ENCODE measurements at places on chromosomes 3 and 15.

DNA sequence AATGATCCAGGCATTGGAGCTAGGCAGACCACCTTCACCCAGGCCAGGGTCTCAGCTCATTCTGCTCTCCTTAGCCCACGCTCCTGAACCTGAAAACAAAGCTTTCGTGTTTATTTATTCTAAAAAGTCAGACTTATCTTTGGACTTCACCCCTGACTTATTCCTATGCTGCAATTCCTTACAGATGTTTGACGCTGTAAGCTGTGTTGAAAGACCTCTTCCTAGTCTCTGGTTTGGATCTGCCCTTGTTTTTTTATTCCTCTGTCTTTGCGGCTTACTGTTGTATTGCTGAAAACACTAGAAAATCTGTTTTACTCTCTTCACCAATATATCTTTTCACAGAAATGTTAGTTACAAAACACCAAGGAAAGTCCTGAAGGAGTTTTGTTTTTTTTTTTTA lies 40.5 kb upstream of the LDHAL6B start:
- no peak for DNase-seq

GRCh38 chr15:51382787-51383186 lies 41.3 kb downstream of the GLDN start:
- DNase-seq, result no peak

- DNase-seq, result no peak
Observed at GRCh38 chr3:21526461-21526860, 224.5 kb downstream of the ZNF385D start.

- peak; percentile 39 for DNase-seq
Observed at GRCh38 chr3:191328962-191329653, at the start of gene CCDC50. Gene CCDC50, plus strand, starts transcription at chr3:191329394. Its CDS starts 281 bp downstream, at chr3:191329675.

- DNase-seq, result no peak
Observed at GRCh38 chr15:76799760-76800159, 105.4 kb downstream of the SCAPER start.

- DNase-seq, result no peak
Observed at GRCh38 chr3:131020122-131020693, 6.4 kb downstream of the ASTE1 start.

GRCh38 chr3:16249336-16249735 lies 15.4 kb downstream of the DPH3 start:
- DNase-seq, result no peak

DNA sequence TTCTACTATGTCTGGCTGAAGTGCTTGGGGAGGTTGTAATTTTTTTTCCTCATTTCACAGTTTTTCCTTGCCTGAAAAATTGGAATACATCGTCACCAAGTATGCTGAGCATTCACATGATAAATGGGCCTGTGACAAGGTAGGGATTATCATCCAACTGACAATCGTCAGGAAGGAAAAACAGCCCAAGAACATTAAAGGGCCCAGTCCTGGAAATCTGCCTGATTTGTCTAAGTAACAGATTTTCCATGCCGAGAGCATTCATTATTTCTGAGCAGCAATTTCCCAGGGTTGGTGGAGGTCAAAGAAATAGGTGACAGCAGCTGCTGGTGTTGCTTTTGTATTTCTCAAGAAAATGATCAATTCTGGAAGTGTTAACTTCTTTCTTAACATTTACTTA lies 226.0 kb upstream of the CHRM5 start:
- DNase-seq, result no peak

GRCh38 chr3:30681649-30682211 lies 75.3 kb downstream of the TGFBR2 start:
- DNase-seq, result no peak

GRCh38 chr3:118412503-118412902 lies 622.1 kb downstream of the IGSF11 start:
- DNase-seq, result no peak

- DNase-seq, result no peak
Observed at GRCh38 chr3:50816894-50817293, 142.2 kb downstream of the DOCK3 start.

DNA sequence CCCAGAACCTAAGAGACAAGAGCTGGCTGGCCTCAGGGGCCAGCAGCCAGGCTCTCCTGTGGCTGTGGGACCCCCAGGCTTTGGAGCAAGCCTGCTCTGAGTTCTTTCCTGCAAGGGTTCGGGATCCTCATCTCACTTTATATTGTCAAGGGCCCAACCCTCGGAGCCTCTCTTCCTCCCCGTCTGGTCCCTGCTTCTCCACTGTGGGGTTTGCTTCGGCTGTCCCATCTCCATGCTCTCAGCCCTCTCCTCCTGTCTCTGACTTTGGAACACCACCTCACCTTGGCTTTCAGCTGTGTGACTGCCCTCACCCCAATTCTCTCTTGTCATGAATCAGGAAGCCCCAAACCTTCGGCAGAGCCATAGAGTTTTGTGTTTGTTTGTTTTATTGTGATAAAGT lies 30.0 kb downstream of the MRAS start:
- DNase-seq, result no peak

- no peak for DNase-seq
Observed at GRCh38 chr3:59677747-59678702, 628.2 kb upstream of the CFAP20DC start.

- no peak for DNase-seq
Observed at GRCh38 chr3:45605534-45605933, 11.0 kb downstream of the LIMD1 start.

- no peak for DNase-seq
Observed at GRCh38 chr3:99962703-99963102, 145.0 kb downstream of the CMSS1 start.

DNA sequence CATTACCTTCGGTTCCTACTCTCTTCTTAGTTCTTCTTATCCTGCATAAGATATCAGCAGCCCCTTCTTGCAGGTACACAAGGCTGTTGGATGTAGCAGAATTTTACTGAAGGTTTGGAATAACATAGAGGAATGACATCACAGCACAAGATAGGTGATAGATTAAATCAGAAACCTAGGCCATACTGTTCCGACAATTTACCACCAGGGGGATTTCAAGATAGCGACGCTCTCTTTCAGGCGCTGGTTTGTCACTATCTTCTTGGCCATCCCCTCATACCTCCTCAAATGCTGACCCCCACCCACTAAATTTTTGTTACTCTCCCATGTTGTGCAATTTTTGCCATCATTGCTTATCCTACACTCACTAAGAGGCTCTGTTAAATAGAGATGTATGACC lies 3.5 kb downstream of the SIDT1 start:
- DNase-seq, result no peak

DNA sequence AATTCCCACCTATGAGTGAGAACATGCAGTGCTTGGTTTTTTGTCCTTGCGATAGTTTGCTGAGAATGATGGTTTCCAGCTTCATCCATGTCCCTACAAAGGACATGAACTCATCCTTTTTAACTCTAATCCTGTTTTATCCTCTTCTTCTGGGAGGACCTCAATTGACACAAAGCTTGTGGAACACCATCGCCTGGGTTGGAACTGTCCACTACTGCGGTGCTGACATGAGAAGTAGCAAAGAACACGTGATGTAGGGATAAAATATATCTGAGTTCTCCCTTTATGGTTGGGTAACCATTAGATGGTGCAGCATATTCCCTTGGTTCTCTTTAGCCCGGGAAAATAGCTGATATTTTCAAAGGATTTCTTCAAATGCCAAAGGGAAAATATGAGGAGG lies 105.3 kb upstream of the TOPAZ1 start:
- no peak for DNase-seq

- DNase-seq, result no peak
Observed at GRCh38 chr15:61309031-61309511, 80.0 kb upstream of the RORA start.

DNA sequence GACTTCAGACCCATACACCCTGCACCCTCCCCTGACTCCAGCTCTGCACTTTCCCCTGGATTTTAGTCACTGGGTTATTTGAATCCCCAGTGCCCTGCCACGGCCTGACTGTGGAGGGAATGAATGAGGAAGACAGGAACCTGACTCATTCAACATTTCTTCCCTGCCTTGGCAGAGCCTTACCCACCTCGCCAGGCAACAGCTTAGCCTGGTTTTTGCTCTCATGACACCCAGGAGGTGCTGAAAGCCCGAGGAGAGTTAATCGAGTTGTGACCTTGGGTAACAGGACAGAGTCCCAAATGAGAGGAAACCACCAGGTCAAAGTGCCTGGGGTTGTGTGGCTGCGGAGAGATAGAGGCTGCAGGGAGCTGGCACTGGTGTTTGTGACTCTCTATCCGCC lies 128.3 kb downstream of the SMAD6 start:
- DNase-seq, result no peak

Data from DMS 273 treated with DMSO at 0.1 percent for 48 hours (cell line).